CD4-positive, alpha-beta T cell treated with Interleukin-1 beta for 1 hour (primary cell): ENCODE measurements at places on chromosomes 1 and 21.
A peak's percentile ranks its signal among the peaks of the same experiment; 100 is the strongest.

GRCh38 chr21:35517865-35518264, 468.8 kb upstream of the RUNX1 start:
- no peak for DNase-seq

- DNase-seq = no peak
Measured at GRCh38 chr1:182884872-182885271, 45.7 kb downstream of the DHX9 start.

- no peak for DNase-seq
Measured at GRCh38 chr1:230332061-230332460, 94.1 kb downstream of the PGBD5 start.

GRCh38 chr1:212205843-212206242, 79.4 kb upstream of the PPP2R5A start:
- no peak for DNase-seq

DNA sequence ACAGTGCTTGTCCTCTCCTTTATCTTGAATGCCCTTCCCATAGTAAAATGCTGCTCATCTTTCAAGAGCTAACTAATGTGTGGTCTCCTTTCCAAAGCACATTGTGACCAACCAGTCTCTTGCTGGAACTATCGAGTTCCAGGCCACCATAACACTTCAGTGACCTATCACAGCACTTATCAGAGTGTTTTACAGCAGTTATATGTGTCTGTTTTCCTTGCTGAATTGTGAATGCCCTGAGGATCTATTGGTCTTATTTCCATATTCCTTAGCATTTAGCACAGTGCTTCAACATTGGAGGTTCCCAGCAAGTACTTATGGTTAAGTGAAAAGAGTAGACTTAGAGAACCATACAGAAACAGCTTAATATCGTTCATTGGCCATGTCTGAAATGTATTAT, 264.3 kb downstream of the DYRK1A start:
- DNase-seq = no peak

- DNase-seq = no peak
Measured at GRCh38 chr1:13584876-13585611, 1.4 kb downstream of the PDPN start.

GRCh38 chr1:174998569-174999215, 1.1 kb upstream of the CACYBP start:
- peak; percentile 68 for DNase-seq

GRCh38 chr1:115129071-115129640, 39.9 kb upstream of the TSPAN2 start:
- DNase-seq = no peak

DNA sequence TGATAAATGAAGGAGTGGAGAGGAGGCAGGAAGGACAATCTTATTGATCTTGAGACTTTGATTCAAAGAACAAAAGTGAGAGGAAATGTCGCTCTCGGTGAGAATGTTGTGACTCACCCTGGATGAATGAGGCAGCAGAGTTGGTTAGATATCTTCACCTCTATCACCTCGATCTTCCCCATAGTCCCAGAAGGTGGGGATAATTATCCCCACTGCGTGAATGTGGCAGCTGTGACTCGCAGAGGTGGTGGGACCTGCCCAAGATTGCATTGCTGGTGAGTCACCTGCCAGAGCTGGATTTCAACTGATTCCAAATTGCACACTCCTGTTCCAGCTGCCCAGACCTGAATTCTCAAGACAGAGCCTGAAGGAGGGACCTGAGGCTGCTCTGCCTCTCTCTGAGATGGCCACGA, 105.0 kb downstream of the MATN1 start:
- no peak for DNase-seq

- DNase-seq = no peak
Measured at GRCh38 chr1:104259481-104259880, 509.8 kb downstream of the AMY1C start.

DNA sequence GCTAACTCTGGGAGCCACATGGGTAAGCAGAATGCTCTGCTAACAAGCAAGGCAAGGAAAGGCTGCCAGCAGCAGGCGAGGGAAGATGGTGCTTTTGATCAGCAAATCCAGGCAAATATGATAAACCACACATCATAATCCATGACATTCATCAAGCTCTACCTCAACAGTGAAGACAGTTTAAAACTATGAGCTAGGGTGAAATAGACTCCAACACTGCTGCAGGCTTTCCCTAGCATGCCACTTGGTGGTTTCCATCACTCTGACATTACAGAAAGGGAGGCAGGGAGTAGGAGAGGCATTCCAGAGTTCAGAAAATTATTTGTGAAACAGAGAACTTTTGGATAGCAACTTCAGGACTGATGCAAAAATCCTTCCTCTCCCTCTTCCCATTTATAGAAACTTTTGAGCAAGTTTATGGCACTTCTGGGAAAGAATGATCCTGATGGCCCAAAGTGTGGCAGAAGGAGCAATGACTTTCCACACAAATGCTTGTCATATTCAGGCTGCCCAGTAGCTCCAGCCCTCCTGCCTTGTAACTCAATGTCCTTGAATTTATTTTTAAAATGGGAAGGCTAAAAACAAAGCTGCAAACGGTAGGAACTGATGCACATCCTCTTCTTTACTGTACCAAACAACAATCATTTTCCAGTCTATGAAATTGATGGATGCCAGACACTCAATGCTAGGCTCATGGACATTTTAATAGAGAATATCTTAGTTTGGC, 70.8 kb downstream of the SMYD2 start:
- no peak for DNase-seq

DNA sequence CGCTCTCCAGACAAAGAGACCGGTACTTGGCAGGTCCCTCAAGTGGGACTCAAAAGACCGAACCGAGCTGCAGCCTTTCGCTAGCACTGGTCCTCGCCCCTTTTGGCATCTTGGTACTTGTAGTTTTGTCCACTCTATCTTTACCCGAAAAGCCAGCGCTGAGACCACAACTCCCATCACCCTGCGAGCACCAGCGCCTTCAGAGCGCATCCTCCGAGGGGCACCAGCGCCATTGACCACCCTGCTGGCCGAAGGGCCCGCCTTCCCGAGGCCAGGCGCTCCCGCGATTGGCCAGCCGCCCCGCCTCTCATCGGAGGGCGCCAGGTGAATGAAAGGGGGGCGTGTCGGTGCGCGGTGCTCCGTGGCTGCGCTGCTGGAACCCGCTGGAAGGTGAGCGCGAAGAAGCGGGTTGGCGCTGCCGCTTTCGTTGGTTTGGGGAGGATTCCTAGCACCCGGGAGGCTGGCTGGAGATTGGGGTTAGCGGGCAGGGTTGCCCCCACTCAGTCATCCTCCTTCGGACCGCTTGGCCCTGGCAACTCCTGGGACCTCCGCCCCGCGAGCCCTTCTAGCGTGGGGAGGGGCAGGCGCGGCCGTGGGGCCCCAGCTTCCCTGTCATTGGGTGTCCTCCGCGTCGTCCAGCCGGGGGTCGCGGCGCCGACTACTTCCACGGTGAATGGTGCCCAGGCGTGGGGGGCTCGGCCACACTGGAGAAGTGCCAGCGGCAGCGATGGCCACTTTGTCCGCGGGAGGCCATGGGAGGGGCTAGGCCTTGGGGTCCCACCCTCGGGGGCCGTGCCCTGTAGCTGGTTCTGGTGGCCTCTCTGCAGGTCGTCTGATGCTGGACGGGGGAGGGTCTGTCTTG, at the start of gene ZBTB8B:
Gene ZBTB8B (plus strand): TSS at position 357 of the 862 bp plus-strand sequence. CDS start 5,553 bp downstream, outside the sequence.
- peak; percentile 12 for DNase-seq
